ENCODE measurements at places on chromosomes 13 and 19.

DNA sequence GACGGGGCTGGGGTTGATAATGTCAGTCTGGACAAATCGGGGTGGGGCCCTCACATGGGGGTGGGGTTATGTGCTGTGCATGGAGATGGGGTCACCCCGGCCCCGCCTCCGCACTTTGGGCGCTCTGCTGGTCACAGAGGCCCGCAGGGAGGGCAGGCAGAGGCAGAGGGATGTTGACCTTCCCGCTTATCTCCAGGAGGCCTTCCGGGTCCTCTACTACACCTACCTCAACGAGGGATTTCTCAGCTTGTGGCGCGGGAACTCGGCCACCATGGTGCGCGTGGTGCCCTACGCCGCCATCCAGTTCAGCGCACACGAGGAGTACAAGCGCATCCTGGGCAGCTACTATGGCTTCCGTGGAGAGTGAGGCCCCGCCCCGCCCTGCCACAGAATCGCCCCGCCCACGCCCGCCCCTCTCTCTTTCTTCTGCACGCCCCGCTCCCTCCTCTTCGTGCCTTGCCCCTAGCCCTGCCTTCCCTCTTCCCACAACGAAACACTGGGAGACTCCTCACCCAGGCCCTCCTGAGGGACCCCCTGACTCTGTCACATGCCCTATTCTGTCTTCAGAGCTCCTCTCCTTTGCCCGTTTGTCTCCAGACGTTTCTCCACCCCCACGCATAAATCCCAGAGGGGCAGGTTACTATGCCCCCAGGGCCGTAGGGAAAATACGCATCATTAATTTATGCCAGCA, 32.8 kb downstream of the TMEM161A start:
- no peak for DNase-seq

GRCh38 chr19:42076380-42076944, 496 bp downstream of the ZNF574 start:
- DNase-seq = no peak

DNA sequence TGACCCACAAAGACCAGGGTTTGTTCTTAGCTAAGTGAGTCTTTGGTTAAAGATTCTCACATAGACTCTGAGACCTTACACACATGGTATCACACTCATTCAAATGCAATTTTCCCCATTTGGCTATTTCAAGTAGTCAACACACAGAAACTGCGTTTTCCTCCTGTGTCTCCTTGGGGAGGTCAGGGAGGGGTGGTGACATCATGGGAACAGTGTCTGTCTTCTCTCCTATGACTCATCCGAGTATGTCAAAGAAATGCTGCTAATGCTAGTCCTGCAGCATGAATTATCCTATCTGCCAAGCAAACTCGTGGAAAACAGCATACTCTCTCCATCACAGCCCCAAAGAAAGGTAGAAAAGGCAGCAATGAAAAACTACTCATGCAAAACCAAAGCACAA, 100.2 kb downstream of the ENOX1 start:
- DNase-seq = no peak

DNA sequence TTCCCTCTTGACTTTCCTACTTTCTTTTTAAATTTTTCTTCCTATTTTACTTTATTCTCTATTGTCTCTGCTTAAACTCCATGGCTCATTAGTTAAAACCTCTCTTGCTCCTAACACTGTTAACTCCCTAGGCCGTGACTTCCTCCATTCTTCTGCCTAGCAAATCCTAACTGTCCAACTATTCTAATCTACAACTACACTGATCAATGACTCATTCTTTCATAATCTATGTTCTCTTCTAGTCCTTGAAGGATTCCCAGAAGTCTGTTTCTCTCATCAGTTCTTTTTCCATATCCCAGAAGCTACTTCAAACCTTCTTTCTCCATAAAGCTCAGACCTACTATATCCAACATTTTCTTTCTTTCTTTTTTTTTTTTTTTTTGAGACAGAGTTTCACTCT, 66.9 kb downstream of the MICU2 start:
- DNase-seq = no peak

GRCh38 chr19:9205501-9206113, 13.8 kb downstream of the OR7D4 start:
- DNase-seq = no peak

GRCh38 chr19:56120002-56120370, 1.1 kb downstream of the ZNF787 start:
- DNase-seq = no peak

- no peak for DNase-seq
Observed at GRCh38 chr19:45217193-45217956, 27.8 kb downstream of the EXOC3L2 start.

All from esophagus squamous epithelium (tissue), 5 donors.